ENCODE measurements at places on chromosomes 3 and 15.

DNA sequence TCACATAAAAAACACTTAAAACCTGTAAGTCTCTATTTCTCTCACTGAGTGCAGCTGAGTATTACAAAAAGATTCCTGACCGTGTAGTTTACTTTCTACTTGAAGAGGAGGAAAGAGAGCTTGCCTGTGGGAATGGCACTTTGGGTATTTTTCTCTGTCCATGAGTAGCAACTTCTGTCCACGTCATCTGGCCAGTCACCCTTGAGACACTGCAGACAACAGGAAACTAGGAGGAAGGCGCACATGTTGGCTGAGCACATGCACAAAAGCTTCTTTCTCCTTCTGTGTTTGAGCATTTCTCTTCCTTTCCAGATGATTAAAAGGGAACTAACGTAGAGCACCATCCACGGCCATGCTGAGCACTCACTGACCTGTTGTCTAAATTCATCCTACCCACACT, 19.7 kb downstream of the STARD5 start:
- DNase-seq = no peak

GRCh38 chr15:58362262-58362922, 69.4 kb upstream of the LIPC start:
- DNase-seq = no peak

- no peak for DNase-seq
These were observed 6.0 kb downstream of the RFC4 start for GRCh38 chr3:186800285-186800684.

GRCh38 chr3:23495507-23495906, 292.4 kb downstream of the UBE2E2 start:
- DNase-seq = no peak

DNA sequence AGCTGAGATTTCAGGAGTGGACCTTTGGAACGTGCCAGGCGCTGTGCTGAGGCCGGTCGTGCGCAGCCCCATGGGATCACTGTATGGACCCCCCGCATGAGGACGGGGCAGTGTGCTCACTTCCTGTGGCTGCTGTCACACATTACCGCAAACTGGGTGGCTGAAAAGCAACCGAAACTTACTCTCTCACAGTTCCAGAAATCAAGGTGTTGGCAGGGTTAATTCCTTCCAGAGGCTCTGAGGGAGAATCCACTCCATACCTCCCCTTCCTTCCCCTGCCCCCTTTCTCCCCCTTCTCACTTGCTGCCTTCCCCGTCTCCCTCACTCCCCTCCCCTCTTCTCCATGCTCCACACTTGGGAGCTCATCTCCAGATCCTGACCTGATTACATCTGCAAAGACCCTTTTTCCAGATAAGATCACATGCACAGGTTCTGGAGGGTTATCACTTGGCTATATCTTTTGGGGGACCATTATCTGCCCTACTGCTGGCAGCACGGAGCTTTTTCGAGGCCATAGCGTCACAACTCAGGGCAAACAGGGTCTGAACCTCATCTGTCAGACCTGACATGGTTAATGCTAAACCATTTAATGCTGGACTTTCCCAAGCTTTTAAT, 41.2 kb downstream of the KLF13 start:
- DNase-seq = no peak

DNA sequence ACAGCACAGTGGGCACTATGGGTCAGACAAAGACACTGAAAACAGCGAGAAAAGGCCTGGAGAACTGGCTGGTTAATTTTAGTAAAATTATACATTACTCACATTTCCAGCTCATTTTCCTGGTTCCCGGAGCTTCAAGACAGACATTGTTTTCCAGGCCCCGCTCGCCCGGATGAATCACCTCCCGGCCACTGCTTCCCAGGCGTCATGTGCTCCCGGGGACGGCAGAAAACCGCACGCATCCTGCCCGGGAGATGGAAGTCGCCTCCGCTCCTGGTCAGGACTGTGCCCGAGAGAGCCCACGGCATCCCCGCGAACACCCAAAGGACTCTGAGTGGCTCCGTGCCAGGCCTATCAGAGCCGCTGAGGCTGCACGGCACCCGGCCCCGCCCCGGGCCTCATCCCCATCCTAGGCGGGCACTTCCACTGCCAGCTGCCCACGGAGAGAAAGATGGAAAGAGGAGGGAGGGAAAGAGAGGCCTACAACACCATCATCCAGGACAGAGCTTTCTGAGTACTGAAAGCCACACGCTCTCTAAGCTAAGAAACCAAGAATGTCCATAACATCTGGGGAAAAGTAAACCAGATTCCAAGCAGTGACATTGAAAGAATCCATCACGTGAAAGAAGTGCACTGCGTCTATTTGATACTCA, 75.1 kb downstream of the VGLL4 start:
- peak; percentile 70 for DNase-seq

GRCh38 chr15:90664650-90665287, 52.4 kb upstream of the BLM start:
- peak; percentile 72 for DNase-seq

GRCh38 chr3:56408761-56409196, 59.5 kb downstream of the ERC2 start:
- DNase-seq = no peak

GRCh38 chr3:125079675-125080045, 23.9 kb upstream of the HEG1 start:
- DNase-seq = no peak

DNA sequence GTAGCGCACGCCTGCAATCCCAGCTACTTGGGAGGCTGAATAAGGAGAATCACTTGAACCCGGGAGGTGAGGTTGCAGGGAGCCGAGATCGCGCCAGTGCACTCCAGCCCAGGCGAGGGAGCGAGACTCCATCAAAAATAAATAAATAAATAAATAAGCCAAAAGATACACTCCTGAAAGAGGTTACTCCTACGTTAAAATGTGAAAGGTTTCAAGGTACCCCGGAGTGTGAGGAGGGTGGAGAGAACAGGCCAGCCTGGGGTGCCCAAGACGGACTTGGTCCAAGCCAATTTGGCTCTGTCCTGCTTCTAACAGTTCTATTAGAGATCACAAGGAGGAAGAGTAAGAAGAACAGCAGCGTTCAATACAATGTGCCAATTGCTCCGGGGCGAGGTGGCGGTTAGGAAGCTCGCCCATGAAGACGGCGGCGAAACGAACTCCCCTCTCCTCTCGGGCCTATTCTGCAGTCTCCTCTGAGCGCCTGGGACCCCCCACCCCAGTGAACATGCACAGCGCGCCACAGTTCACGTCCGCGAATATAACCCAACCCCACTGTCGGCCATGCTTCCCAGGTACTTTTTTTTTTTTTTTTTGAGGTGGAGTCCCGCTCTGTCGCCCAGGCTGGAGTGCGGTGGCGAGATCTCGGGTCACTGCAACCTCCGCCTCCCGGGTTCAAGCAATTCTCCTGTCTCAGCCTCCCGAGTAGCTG, 942 bp downstream of the ELP6 start:
- DNase-seq = peak; percentile 62

- no peak for DNase-seq
These were observed 138.3 kb downstream of the MEX3B start for GRCh38 chr15:81907521-81907920.

GRCh38 chr3:16510620-16511319, 2.7 kb downstream of the RFTN1 start:
- no peak for DNase-seq

- DNase-seq = no peak
These were observed 67.6 kb downstream of the FNDC3B start for GRCh38 chr3:172106989-172107388.

DNA sequence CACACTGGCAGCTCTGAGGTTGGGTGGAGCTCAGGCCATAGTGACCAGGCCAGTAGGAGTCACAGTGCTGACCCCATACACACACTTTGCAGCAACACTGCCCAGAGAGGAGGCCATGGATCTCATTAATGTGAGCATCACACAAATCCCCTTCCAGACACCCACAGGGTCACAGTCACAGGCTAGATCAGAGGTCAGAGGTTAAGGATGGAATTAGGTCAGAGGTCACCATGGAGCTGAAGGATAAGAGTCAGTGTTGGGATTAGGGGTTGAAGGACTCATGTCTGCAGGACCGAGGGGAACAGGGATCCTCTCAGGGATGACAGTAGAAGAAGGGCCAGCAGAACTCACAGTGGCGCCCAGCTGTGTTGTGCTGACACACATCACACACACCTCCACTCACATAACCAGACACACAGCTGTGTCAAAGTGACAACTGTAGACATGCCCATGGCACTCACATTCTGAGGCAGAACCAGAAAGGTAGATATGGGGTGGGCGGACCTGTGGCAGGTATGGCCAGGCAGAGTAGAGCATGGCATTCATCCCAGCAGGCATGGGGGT, 12.7 kb downstream of the CCDC71 start:
- DNase-seq = no peak

DNA sequence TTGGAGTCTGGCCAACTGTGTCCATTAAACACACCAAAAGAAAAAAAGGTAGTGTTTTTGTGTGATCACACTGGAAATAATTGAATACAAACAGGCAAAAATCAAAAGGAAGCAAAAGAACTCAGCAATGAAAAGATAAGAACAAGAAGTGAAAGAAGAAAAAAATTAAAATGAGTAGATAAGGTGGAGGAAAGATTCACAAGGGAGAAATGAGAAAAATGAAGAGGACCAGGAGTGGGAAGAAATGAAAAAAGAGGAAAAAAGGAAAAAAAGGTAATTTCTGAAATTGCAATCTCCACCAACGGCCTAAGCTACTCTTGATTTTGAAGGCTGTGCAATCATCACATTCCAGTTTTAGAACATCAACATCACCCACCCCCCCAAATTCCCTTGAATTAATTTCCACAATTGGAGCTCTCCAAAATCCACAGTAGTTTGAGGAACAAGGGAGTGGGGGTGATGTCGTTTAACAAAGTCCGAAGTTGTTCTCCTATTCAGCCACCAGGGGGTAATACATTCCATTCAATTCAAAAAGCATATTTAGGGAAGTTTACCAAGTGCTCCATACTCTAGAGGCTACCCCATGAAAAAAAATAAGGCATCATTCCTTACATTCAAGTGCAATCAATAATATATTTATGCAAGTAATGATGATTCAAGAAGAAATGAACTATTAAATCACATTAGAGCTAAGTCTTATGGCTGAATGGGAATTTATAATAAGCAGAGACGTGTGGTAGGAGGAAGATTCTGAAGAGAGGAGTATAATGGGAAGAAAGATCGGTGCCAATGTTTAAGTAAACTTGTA, 37.4 kb downstream of the ZNF860 start:
- no peak for DNase-seq

Measured in right hindlimb (tissue), 1 donor.